Upper lobe of right lung (tissue), 1 donor: ENCODE measurements at places on chromosomes 5 and 9. TPM values are rescaled to one million over a fixed set of nuclear protein-coding genes. Genes with fewer than 3 reads are reported as not detected.
A peak's percentile ranks its signal among the peaks of the same experiment; 100 is the strongest.

GRCh38 chr9:128523199-128523925 lies 18.8 kb downstream of the GLE1 start:
- no peak overlapping the region for H3K27ac ChIP-seq
- H3K27me3 ChIP-seq = no peaks in the 10 kb centered on the region
- H3K36me3 ChIP-seq = peaks cover 75% of the 10 kb centered on the region
- DNase-seq = no peak

- H3K4me3 ChIP-seq = no peak overlapping the region
- H3K27ac ChIP-seq = no peak overlapping the region
- H3K4me1 ChIP-seq = no peaks in the 10 kb centered on the region
- peak; percentile 22 for DNase-seq
These were observed 59.3 kb downstream of the AHRR start for GRCh38 chr5:380701-381309.

DNA sequence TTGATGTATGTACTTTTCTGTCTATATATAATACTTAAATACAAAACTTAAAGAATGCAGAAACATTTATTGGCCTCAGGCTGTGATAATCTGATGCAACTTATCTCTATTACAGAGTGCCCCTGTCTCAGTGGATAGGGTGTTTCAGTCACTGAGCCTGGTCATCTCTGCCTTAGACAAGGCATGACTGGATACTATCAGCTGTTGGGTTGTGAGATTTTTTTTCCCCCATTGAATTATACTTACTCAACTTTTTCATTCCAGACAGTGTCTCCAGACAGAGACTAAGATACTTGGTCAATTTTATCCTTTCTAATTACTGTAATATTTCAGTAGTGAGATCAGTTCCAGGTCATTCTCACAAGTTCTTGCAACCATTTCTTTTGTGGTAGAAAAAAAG lies 26.7 kb downstream of the XRCC4 start:
- DNase-seq = no peak
- no peaks in the 10 kb centered on the region for H3K27me3 ChIP-seq
- H3K4me3 ChIP-seq = no peak overlapping the region
- H3K27ac ChIP-seq = no peak overlapping the region
- no peaks in the 10 kb centered on the region for H3K36me3 ChIP-seq
- H3K4me1 ChIP-seq = peaks cover 4% of the 10 kb centered on the region

DNA sequence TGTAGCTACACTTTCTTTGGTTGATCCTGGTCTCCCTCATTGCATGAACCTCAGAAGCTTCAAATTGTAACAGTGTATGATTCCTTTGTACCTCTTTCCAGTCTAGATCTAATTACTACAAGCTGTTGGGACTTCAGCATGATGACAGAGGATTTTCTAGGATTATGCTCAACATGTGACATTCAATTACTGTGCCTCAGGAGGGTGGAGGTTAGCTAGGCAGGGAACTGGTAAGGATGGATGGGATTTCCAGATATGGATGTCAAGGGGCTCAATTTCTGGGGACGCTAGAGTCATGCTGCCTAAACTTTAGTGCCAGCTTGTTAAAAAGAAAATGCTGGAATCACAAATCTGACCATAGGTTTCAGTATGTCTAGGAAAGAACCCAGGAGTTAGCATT lies 29.2 kb upstream of the GLRA1 start:
- no peak for DNase-seq
- no peaks in the 10 kb centered on the region for H3K27me3 ChIP-seq
- no peak overlapping the region for H3K27ac ChIP-seq

DNA sequence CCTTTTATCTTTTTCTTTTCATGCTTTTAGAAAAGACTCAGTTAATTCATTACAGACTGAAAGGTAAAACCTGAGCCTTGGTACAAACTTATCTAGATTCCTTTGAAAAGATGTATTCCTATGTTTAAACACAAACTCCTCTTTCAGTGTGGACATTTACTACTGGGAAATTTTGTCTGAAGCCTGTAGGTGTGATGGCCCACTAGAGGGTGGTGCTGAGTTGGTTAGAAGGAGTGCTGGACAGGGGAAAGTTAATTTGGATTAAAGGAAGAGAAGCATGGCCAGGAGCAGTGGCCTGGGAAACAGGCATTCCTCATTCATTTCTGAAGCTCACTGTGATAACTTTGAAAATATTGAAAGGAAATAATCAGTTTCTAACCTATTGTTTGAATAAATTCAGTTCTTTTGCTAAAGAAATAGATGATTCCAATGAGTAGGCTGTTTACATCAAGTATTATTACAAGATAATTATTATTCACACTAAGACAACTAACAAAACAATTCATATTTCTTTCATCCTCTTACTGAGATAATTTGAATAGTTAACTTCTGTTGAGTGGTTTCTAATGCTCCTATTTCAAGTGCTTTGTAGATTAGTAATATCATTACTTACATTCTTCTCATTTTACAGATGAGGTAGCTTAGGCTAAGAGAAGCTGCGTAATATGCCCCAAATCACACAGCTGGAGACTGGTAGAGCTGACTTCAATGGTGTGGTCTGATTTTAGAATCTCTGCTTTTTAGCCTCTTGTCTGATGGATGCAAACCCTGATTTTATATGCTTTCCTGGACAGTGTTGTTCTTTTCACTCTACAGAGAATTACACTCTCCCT lies 150.9 kb downstream of the ADGRV1 start:
- no peak for DNase-seq
- no peak overlapping the region for H3K4me3 ChIP-seq
- H3K4me1 ChIP-seq = no peaks in the 10 kb centered on the region
- no peaks in the 10 kb centered on the region for H3K27me3 ChIP-seq
- H3K27ac ChIP-seq = no peak overlapping the region
- no peaks in the 10 kb centered on the region for H3K36me3 ChIP-seq

- H3K4me3 ChIP-seq = no peak overlapping the region
- H3K4me1 ChIP-seq = no peaks in the 10 kb centered on the region
- DNase-seq = no peak
- no peak overlapping the region for H3K27ac ChIP-seq
- H3K27me3 ChIP-seq = no peaks in the 10 kb centered on the region
These were observed 78.4 kb downstream of the SREK1 start for GRCh38 chr5:66222455-66222854.

TMEM203 gene
- 28.7 TPM for total RNA-seq

DAB2 gene
- total RNA-seq = 145 TPM
